ENCODE measurements at places on chromosomes 4 and X.

DNA sequence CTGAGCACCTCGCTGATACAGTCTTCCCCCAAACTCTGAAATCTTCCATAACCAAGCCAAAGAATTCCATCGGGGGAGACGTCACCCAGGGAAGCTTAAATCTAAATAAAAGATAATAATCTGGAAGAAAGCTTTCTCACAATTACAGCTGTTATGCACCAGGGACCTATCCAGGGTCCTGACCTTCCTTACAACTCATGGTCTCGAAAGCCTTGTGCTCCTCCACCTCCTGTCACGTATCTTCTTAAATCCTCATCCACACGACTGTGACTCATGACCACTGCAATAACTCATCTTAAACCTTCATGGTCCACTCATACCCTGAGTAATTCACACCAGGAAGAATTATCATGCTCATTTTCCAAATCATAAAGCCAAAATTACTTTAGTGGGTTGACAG is 166.8 kb upstream of the FRG1 start:
- peak; percentile 27 for DNase-seq

GRCh38 chrX:16429406-16429805 is 220.6 kb upstream of the S100G start:
- DNase-seq = no peak

- no peak for DNase-seq
These were observed 128.5 kb downstream of the BCOR start for GRCh38 chrX:39969099-39969818.

GRCh38 chr4:41006141-41006540 is 208.2 kb downstream of the APBB2 start:
- no peak for DNase-seq

- DNase-seq = no peak
These were observed 146.7 kb upstream of the VCX3A start for GRCh38 chrX:6681521-6682145.

DNA sequence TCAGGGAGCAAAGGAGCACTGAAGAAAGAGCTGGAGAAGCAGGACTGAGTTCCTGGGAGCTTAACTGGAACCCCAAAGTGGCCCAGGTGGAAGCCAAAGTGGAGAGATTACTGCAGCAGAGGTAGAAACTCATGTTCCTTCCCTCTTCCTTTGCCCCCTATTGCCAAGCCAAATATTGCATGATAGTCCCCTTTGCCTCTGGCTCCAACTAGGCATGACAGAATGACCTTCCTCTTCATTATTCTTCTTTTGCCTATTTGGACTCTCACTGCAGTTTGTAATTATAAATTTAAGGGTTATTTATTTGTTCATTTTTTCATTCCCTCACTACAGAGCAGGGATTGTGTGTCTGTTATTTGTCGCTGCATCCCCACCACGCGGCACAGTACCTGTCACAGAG is 22.1 kb upstream of the SPANXB1 start:
- DNase-seq = no peak

- DNase-seq = no peak
These were observed 99.1 kb downstream of the USP9X start for GRCh38 chrX:41184312-41184711.

DNA sequence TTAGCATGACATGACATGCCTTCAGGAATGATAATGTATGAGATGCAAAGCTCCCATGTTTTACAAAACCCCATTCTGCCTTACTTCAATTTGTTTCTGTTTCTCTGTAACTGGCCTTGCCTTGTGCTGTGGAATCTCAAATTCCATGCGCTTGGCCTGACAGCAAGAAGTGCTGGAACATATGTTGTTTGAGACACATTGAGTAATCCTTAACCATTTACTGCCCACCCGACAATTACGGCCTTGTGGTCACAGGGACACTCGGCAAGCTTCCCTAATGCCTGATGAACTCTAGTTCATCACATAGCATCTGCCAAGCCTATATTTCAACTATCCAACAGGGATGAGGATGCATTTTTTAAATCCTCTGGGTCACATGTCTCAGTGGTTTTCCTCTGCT is 226.4 kb upstream of the CASK start:
- no peak for DNase-seq

GRCh38 chr4:142307857-142308256 is 538.2 kb downstream of the INPP4B start:
- DNase-seq = no peak

DNA sequence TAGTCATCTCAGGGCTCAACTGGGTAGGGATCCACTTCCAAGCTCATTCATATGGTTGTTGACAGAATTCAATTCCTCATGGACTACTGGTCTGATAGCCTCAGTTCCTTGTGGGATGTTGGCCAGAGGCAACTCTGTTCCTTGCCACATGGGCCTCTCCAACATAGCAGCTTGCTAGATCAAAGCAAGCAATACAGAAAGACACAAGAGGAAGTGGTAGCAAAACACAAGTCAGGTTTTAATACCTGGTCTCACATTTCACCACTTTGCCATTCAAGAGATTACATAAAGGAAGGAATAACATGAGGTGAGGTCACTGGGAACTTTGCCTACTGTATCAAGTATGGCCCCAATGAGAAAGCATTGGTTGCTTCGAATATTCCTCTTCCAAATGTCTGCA is 79.2 kb downstream of the PRSS12 start:
- DNase-seq = no peak

DNA sequence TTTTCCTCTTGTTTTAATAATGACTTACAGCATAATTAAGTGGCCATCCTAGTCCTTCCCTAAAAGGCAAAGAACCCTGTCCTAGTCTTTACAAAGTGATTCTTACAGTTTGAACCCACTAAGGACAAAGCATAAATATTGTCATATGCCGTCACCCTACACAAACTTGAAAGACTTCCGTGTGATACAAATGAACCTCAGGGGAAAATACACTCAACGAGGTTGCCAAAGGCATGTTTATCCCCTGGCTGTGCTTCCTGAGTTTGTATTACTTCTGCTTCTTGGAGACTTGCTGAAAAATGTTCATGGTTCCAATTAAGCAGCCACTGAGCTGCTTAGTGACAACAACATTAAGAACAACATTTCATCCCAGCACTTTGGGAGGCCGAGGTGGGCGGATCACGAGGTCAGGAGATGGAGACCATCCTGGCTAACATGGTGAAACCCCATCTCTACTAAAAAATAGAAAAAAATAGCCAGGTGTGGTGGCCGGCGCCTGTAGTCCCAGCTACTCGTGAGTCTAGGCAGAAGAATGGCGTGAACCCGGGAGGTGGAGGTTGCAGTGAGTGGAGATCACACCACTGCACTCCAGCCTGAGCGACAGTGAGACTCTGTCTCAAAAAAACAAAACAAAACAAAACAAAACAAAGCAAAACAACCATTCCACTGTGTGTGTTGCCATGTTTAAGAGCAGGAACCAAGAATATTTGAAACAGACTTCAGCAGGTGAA is 16.2 kb downstream of the RASSF6 start:
- peak; percentile 52 for DNase-seq
